ENCODE measurements at places on chromosomes 16 and 17. TPM values are rescaled to one million over a fixed set of nuclear protein-coding genes. Genes with fewer than 3 reads are reported as not detected.

HOXB4 gene
- total RNA-seq, result 3.7 TPM

CACNG5 gene
- not detected for total RNA-seq

CDH3 gene
- 13.3 TPM for total RNA-seq

XPO6 gene
- total RNA-seq, result 95.6 TPM

Measured in SJCRH30 (cell line).